Stimulated activated CD4-positive, alpha-beta T cell treated with anti-CD3 and anti-CD28 coated beads, Interleukin-1b, Interleukin-23, amount 100 ng/mL, for 48 hours (primary cell): ENCODE measurements at places on chromosomes 5 and 9.

DNA sequence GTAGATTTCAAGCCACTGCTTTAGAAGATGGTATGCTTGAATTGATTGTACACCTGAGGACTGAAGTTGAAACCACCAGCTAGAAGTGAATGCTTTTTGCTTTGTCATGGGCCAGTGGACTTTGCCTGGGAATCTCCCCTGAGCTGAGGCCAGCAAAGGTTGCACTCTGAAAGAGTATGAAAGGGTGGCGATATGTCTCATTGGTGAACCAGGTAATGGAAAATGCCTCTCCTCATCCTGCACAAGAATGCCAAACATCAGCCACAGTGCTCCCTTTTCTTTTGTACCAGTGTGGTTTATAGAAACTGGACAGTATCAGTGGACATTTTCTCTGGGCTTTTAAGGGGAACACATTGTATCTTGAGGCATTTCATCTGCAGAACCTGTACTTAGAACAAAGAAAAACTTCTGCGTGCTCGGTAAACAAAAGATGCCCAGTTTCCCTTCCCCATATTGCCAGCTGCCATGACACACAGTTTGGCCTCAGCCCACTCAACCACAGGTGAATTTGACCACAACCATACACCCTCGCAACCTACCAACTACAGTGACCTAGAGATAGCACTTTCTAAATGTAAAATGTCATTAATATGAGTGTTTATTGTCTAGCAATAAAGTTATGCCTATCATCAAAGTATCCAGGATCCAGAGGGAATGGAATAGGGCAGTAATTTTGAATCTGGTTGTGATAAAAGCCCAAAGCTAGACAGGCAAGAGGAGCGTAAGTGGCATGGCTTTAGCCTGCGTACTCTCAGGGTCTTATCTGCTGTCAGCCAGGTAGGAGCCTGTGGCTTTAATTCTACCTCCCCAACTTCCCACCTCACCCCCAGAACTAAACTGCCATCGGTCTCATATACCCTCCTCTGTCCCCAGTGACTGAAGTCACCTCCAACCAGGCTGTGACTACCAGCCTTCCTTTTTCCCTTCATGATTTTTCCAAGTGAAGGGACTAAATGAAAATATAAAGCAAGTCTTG, 79.5 kb upstream of the LHFPL2 start:
- DNase-seq: no peak

DNA sequence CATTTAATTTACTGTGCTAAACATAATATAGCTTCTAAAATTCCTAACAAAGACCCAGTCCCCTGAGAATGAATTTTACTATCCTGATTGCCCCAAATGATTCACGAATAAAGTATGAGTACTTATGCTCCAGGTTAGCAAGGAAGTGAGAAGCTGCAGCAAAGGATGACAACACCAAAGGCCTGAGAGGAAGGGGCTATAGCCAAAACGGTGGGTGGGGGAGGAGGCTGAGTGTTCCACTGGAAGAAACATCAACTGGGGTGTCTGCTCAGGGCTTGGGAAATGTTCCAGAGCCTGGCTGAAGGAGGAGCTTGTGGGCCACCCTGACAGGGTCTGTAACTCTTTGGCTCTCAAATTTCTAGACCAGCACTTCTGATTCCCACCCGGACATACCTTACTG, 157.3 kb downstream of the ADAMTS12 start:
- DNase-seq: no peak

GRCh38 chr5:118270526-118270925, 717.8 kb downstream of the DTWD2 start:
- no peak for DNase-seq

GRCh38 chr5:87079219-87079618, 188.5 kb upstream of the RASA1 start:
- DNase-seq: no peak

- no peak for DNase-seq
Observed at GRCh38 chr5:122192497-122193496, 63.5 kb downstream of the ZNF474 start.

GRCh38 chr9:130024597-130024994, 18.4 kb downstream of the FNBP1 start:
- no peak for DNase-seq

- DNase-seq: no peak
Observed at GRCh38 chr5:72511366-72511765, 4.2 kb upstream of the ZNF366 start.

- no peak for DNase-seq
Observed at GRCh38 chr5:115507681-115508080, 36.9 kb downstream of the FEM1C start.

DNA sequence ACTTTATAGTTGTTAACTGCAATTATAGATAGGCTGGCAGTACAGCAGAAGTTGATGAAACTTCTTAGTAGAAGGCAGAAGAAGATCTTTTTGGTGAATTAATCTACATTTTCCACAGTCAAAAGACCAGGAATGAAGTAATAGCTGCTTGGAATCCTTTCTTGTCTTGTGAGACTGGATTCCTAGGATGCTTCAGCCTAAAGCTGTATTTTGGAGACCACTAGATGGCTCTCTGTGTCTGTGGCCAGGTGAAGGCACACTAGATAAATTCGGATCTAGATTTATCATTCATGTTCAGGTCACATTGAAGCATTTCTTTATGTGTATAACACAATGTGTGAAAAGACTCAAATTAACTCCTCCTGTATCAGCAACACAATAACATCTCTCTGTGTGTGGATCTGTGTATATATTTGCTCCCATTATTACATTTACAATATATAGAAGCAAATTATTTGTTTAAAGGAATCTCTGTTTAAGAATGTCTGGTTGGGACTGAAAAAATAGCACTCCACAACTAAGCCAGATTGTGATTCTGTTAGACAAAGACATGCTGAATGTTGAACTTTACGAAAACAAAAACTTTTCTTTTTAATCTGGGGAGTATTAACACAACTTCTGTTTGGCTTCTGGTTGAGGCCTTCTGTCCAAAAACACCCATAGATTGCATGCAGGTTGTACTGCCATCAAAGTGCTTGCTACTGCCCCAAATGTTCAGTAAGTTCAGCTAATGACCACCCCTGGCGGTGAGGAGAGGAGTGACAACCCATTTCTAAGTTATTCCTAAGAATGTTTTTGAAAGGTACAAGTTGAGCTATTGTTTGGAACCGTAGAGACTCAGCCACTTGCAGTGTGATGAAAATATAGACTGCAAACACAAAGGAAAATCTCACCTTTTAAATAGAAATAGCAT, 10.6 kb downstream of the GRIN3A start:
- DNase-seq: no peak

- DNase-seq: no peak
Observed at GRCh38 chr5:108629779-108630528, 117.7 kb upstream of the FER start.
